ENCODE measurements at places on chromosomes 2 and 18.
A peak's percentile ranks its signal among the peaks of the same experiment; 100 is the strongest.

DNA sequence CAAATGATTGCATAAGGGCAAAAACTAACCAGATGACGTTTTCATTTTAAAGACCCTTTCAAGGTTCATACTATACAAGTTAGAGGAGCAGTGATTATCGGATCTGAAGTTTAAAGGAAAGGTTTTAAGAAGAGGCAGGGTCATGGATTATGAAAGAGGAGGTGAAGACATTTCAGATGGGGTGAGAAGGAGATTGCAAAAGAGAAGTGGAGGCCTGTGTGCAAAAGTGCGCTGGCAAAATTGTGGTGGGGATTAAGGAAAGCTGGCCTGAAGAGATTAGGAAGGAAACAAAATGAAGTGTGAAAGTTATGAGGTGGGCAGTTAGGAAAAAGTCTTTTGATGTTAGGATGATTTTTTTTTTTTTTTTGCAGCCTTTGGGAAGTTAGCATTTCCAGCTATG lies 935.7 kb upstream of the FAM98A start:
- no peak for DNase-seq

DNA sequence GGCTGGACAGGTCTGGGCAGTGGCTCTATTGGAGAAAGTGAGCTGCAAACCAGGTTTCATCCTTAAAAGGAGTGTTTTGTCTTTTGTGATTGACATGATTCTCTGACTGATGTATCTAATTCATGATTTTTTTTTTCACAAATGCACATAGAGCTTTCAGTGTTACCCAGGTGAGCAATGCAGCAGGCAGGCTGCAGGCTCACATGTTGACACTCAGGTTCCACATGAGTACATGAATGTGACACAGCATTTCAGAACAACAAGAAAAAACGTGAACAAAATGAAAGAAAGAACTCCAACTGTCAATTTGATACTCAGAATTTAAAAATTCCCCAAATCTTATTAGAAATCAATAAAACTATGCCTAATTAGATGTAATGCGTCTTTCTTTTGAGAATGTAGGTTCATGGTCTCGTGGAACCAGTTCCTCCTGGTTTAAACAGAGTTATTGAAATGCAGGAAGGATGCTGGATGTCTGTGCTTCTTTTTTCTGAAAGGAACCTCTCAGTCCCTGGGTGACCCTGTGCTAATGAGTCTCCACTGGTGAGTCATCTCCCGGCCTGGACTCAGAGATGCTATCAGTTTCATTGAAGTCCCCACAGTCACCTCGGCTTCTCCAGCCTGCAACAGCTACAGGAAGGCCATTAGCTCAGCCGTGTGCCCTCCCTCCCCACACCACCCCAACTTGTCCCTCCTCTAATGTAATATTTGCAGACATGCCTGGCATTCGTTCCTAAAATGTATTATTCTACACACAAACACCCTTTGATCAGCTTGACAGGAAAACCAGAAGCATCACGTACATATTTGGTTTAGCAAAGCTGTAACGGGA lies 430.4 kb downstream of the LPIN1 start:
- DNase-seq: no peak

DNA sequence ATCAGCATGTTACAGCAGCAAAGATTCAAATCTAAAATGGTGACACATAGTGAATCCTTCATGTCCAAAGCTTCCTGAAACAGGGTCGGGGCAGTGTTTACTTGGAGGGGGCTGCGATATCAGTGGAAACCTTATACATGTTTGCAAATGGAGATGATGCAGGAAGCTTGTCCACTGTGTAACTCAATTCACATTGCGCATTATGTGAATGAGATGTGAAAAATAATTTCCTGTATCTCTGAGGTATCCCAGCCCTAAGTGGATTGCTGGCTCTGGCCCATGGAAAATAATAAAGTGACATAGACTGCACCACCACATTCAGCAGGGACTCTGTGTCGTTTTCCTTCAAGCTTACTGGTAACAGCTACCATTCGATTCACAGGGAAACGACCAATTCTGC lies 505.5 kb downstream of the GALR1 start:
- no peak for DNase-seq

DNA sequence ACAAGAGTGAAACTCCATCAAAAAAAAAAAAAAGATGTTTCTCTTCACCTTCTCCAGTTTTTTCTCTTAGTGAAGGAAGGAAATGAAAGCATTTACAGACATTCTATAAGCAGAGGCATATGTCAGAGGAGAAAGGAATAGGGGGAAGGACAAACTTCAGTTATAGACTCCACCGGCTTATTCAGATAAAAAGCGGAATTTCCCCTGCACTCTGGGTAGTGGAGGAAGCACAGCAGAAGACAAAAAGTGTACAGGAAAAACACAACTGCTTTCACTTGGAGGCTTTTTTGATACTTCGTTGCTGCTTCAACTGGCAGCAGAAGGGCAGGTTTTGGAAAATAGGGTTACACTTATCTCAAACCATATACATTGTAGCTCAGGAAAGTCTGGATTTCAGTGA lies 3.2 kb upstream of the MGAT4A start:
- DNase-seq: no peak

DNA sequence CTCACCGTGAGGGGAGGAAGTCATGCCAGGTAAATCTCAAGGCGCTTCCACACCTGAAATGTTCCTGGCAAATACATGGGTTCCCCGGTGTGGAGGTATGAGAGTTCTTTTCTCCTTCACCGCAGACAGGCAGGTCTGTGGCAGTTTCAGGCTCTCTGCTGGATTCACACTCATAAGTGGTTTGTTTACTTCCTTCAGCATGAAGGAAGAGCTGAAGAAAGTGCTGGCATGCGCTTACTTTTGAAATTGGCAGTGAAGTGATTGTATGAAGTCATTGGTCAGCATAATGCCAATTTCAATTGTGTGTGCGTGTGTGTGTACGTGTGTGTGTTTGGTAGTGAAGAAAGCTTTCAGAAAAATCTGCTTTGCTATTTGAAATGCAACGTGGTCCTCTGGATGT lies 43.4 kb downstream of the RNF144A start:
- DNase-seq: no peak

GRCh38 chr2:161825429-161825828 lies 201.2 kb downstream of the SLC4A10 start:
- DNase-seq: no peak

- DNase-seq: no peak
Measured at GRCh38 chr18:12904012-12904516, 20.0 kb upstream of the PTPN2 start.

GRCh38 chr2:219247678-219248642 lies 2.7 kb downstream of the STK16 start:
- DNase-seq: peak; percentile 12

DNA sequence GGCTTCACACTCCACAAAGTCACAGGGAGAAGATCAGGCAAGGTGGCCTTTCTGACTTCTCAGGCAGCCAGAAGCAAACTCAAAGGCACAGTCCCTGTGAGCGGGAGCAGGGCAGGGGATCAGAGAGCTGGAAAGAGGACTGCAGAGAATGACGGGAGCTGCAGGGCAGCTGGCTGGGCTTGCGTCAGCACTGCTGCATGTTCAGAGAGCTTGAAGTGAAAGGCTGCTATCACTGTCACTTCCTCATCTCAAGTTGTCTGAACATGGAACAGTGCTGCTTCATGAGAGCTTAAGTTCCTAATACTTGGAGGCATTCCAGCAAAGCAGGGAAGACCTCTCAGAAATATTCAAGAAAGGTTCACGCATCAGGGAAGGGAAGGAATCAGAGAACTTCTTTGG lies 20.4 kb downstream of the TGFBRAP1 start:
- no peak for DNase-seq

DNA sequence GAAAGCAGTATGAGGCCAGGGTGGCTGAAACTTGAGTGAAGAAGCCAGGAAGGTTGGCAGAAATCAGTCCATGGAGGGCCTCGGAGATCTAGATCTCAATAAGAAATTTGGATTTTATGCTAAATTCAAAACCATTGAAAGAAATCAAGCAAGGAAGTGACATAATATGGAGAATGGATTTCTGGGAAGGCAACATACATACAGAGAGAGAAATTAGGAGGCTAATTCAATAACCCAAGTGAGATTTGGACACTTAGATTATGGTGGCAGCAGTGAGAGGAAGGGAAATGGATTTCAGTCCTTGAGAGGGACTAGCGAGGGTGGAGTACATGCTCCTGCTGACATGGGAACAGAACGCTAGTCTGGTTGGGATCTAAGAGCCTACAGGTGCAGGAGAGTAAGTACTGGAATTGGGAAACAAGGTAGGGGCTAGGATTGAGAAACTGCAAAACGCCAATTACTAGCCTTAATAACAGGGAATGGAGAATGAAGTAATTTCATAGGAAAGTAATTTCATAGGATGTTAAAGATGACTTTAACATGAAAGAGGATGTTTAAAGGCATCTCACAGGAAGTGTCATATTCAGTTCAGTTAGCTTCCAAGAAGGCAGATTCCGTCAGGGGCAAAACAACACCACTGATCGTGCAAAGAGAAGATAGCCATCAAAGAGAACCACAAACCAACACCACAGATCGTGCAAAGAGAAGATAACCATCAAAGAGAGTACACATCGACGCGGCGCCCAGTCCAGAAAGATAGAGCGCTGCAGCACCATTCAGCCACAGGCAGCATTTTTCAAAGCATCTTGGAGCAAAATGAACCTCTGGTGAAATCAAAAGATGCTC lies 27.2 kb downstream of the CDKL4 start:
- DNase-seq: peak; percentile 31

DNA sequence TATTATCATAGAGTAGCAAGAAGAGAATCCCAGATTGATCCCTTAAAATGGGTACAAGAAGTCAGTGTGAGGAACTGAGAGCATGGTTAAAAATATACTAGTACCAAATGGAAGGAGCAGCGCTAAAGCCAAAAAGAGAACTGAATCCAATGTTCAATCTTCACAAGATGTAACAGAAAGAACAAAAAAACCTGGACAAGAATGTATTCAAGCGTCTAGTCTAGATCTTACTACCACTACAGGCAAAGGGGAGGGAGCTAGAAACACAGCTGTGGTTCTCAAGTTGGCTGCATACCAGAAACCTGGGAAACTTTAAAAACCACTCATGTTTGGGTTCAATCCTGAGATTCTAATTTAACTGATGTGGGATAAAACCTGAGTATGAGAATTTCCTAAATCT lies 57.5 kb downstream of the PIAS2 start:
- DNase-seq: no peak

DNA sequence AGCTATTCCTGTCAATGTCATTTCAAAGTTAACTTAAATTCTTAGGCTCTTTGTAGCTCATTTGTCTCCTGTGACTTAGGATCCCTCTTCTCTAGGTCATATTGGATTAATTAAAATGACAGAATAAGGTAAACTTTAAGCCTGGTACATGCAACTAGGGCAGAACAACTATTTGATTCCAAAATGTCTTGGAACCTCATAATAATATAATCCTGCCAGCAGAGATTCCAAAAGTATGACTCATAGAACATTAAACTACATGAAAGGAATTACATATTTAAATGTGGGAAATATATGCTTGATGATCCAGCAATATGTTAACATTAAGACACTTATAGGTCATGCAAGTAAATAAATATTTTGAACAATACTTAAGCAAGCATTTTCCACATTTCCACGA lies 63.3 kb downstream of the COL3A1 start:
- no peak for DNase-seq

- no peak for DNase-seq
Measured at GRCh38 chr2:156486147-156486546, 50.0 kb downstream of the GPD2 start.

GRCh38 chr2:79862756-79863155 lies 349.9 kb downstream of the CTNNA2 start:
- DNase-seq: no peak

GRCh38 chr18:12401881-12402280 lies 5.8 kb upstream of the PRELID3A start:
- DNase-seq: no peak

DNA sequence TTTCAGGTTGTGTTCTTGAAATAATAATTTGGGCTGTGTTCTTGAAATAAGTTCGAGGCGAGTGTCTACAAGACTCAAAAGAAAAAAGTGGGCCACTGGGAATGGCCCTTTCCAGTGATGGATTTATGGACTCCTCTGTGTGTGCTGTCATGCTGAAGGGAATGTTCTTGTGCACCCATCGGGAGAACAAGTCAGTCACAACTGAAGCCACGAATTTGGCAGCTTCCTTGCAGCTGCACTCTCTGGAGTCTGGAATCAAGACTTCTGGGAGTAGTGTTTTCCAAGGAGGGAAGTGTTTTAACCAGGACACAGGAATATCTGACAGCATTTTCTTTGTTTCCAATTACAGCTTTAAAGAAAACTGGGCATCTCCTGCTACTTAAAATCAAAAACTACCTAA lies 620 bp downstream of the SLC14A1 start:
- no peak for DNase-seq

DNA sequence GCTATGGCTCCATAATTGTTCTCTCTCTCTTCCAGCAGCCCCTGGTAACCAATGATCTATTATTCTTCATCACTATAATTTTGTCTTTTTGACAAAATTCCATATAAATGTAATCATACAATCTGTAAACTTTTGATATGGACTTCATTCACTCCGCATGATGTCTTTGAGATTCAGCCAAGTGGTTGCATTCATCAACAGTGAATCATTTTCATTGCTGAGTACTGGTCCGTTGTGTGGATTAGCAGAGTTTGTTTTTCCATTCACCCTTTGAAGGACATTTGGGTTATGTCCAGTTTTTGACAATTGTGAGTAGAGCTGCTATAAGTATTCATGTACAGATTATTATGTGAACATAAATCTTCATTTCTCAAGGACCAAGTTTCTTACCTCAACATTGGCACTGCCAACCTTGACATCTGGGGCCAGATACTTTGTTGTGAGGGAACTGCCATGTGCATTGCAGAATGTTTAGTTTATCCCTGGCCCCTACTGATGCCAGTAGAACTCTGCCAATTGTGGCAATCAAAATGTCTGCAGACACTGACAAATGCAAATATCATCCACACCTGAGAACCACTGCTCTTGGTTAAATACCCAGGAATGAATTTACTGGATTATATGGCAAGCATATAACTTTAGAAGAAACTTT lies 48.4 kb upstream of the BCL2L11 start:
- DNase-seq: no peak

DNA sequence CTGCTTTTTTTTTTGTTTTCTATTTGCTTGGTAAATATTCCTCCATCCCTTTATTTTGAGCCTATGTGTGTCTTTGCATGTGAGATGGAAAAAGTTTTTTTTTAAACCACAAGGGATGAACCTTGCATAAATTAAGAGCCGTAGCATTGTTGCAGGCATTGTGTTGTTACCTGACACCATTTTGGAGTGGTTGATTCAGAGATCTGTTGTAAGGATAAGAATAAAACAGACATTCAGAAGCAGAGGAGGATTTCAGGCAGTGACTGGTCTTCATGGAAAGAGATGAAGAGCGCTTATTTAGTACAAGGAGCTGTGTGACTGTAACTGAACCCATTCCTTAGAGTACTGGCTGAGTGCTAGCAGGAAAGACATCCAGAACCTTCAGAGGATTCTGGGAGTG lies 101.2 kb downstream of the LTBP1 start:
- no peak for DNase-seq

GRCh38 chr2:42169874-42170521 lies 845 bp downstream of the EML4 start:
- DNase-seq: no peak

DNA sequence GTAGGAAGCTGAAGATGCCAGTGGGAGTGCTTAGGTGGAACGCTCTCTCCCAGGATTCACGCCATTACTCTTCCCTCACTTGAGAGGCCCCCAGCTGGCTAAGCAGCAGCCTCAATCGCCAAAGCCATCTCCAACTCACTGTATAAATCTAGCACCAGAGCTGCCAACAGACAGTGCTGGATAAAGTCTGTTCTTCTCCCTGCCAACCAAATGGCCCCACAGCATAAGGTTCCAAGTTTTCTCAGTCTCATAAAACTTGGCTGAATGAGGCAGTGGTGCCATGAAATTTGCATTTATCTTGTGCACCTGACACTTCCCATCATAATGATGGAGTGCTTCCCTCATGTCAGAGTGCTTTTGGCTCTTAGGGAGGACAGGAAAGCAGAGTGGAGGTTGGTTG lies 428.2 kb upstream of the ETAA1 start:
- no peak for DNase-seq
